ENCODE measurements at places on chromosomes 16 and 17.

DNA sequence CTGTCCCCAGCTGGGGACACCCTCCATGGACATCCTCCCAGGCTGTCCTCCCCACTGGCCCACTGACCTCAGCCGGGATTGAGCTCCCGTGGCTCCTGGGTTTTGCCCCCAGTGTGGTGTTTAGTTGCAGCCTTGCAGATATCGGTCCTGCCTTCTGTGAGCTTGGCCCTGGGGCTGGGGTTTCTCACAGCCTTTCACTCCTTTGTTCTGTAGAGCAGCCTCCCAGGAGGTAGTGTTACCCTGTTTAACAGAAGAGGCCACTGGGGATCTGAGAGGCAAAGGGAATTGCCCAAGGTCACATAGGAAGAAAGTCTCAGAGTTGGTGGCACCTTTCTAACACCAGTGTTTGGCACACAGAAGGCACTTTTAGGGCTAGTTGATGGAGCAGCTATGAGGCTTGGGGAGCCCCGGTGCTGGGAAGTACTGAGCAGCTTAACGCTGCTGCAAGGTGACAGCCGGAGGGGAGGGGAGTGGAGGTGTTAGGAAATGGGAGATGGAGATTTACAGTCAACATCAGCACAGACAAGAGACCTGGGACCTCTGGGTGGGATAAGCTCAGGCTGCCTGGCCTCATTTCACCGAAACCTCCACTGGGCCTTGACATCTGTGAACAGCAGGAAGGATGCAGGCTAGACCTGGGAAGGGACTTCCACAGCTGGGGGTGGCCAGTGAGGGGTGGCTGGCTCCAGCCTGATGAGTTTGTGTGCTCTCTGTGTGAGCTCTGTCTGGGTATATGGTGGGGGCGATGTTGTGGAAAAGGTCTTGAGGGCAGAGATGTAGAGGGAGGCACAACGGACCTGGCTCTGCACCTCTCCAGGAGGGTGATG is 26.1 kb downstream of the CACNA1G start:
- no peak overlapping the region for H3K27ac ChIP-seq
- no peak overlapping the region for H3K4me3 ChIP-seq
- peaks cover 34% of the 10 kb centered on the region for H3K27me3 ChIP-seq
- H3K4me1 ChIP-seq, result no peaks in the 10 kb centered on the region

DNA sequence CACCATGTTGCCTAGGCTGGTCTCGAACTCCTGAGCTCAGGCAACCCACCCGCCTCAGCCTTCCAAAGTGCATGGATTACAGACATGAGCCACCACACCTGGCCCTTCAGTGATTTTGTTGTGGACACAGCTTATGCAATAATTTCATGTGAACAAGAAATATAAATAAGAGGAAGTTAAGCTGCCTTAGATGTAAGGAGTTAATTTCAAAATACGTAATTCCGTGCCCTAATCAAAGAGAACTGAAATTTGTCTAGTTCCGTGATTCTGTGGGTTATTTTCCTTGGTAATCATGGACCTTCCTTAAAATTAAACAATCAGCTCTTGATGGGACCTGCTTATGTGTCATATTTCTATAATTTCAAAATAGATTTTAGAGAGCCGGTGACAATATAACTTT is 11.9 kb downstream of the TVP23A start:
- peaks cover 13% of the 10 kb centered on the region for H3K27me3 ChIP-seq
- no peaks in the 10 kb centered on the region for H3K4me1 ChIP-seq
- no peak for DNase-seq
- H3K36me3 ChIP-seq, result no peaks in the 10 kb centered on the region
- no peak overlapping the region for H3K27ac ChIP-seq
- no peak overlapping the region for H3K4me3 ChIP-seq

- H3K36me3 ChIP-seq, result peaks cover 78% of the 10 kb centered on the region
- no peaks in the 10 kb centered on the region for H3K27me3 ChIP-seq
- H3K4me1 ChIP-seq, result no peaks in the 10 kb centered on the region
- no peak overlapping the region for H3K4me3 ChIP-seq
- no peak overlapping the region for H3K27ac ChIP-seq
Measured at GRCh38 chr16:1746693-1747195, 24.6 kb downstream of the NME3 start.

DNA sequence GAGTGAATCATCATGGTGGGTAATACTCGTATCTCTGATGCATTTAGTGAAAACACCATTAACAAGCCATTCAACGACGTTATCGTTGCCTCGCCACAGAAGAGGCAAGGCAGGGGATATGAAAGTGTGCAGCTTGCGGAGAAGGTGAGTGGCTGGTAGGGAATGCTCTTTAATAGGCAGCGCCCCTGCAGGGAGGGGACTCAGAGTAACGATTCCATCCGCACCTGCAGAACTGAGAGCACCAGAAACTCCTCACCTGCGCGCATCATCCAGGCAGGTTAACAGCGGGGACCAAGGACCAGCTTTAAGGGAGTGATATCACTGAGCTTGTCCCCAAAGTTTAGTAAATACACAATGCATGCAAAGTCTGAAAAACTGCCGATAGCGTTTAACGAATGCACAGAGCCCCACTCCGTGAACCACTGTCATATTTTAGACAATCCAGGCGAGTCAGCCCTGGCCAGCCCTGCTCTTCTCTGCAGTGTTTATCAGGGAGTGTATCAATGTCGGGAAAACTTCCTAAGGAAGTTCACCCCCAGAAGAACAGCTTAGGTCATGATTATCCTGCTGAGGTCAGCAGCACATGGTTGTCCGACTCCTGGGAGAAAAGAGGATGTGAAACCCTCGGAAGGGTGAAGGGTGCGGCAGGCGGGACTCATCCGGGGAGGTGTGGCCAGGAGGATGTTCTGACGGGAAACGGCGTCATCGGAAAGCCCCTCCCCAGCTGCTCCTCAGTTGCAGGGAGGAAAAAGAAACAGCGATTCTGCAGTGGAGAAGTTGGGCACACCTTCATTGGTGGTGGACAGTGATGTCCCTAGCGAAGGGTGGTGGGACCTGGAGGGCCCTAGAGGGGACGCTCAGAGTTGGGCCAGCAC is 68.5 kb upstream of the DNAH17 start:
- H3K27ac ChIP-seq, result no peak overlapping the region

- H3K27me3 ChIP-seq, result no peaks in the 10 kb centered on the region
- no peak overlapping the region for H3K4me3 ChIP-seq
- no peaks in the 10 kb centered on the region for H3K36me3 ChIP-seq
- no peak for DNase-seq
- H3K4me1 ChIP-seq, result no peaks in the 10 kb centered on the region
Measured at GRCh38 chr16:84794186-84794585, 25.6 kb upstream of the CRISPLD2 start.

DNA sequence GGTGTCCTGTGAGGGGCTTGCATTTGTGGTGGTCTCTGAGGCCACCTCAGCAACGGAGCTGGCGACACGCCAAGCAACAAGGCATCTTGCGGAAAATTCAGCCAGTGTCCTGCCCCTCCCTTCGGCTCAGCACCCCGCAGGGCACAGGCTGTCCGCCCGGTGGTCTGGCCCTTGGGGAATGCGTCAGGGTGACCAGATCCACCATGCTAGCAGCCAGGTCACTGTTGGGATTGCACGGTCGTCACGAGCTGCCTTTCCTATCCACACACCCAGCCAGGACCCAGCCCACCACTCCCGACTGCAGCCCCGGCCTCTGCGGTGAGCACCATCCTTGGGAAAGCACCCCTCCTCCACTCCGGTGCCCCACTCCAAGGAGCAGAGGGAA is 221.2 kb downstream of the NTN1 start:
- no peak overlapping the region for H3K27ac ChIP-seq
- no peak for DNase-seq
- H3K4me1 ChIP-seq, result no peaks in the 10 kb centered on the region
- no peak overlapping the region for H3K4me3 ChIP-seq
- H3K36me3 ChIP-seq, result no peaks in the 10 kb centered on the region
- no peaks in the 10 kb centered on the region for H3K27me3 ChIP-seq

DNA sequence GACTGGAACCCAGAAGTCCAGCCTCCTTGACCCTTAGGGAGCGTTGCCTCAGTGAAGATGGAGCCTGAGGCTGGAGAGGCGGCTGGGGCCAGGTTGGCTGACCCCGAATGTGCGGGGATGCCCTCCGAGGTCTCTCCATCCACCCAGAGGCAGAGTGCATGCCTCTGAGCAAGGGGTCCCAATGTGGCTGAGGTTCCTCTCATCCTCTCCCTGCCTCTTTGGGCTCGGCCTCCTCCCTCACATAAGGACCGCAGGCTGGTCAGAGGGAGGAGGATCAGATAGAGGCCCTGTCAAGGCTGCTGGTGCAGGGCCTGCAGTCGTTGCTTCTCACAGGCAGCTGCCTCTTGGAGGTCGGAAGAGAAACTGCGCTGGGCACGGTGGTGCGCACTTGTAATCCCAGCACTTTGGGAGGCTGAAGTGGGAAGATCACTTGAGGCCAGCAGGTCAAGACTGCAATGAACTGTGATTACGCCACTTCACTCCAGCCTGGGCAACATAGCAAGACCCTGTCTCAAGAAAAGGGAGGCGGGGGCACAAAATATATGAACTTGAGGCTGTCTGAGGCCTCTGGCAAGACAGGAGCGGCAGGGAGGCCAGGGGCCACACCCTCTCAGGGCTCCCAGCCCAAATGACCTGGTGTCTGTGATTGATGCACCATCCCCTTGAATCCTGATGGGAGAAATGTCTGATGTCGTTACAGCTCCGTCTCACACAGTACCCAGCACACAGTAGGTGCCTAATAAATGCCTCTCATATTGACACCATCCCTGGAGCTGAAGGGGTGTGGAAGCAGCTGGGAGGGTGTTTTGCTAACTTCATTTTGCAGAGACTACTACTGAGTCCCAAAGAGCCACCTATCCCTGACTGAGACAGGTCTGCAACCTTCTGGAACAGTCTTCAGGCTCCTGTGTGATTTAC is 220.1 kb upstream of the GSE1 start:
- H3K4me1 ChIP-seq, result peaks cover 16% of the 10 kb centered on the region
- H3K36me3 ChIP-seq, result no peaks in the 10 kb centered on the region
- peak; percentile 3 for DNase-seq
- no peak overlapping the region for H3K4me3 ChIP-seq
- no peaks in the 10 kb centered on the region for H3K27me3 ChIP-seq

GRCh38 chr16:79127766-79128165 is 472.8 kb downstream of the MAF start:
- H3K27ac ChIP-seq, result no peak overlapping the region
- H3K27me3 ChIP-seq, result no peaks in the 10 kb centered on the region
- DNase-seq, result no peak
- no peak overlapping the region for H3K4me3 ChIP-seq

- H3K36me3 ChIP-seq, result peaks cover 91% of the 10 kb centered on the region
- DNase-seq, result no peak
- H3K27ac ChIP-seq, result no peak overlapping the region
- no peaks in the 10 kb centered on the region for H3K4me1 ChIP-seq
- no peak overlapping the region for H3K4me3 ChIP-seq
Measured at GRCh38 chr17:34990921-34991365, 10.6 kb downstream of the LIG3 start.

- peak; percentile 30 for DNase-seq
- H3K4me1 ChIP-seq, result peaks cover 21% of the 10 kb centered on the region
- peaks cover 28% of the 10 kb centered on the region for H3K27me3 ChIP-seq
- no peak overlapping the region for H3K27ac ChIP-seq
- no peaks in the 10 kb centered on the region for H3K36me3 ChIP-seq
Measured at GRCh38 chr17:48457080-48457836, 27.2 kb upstream of the SKAP1 start.

DNA sequence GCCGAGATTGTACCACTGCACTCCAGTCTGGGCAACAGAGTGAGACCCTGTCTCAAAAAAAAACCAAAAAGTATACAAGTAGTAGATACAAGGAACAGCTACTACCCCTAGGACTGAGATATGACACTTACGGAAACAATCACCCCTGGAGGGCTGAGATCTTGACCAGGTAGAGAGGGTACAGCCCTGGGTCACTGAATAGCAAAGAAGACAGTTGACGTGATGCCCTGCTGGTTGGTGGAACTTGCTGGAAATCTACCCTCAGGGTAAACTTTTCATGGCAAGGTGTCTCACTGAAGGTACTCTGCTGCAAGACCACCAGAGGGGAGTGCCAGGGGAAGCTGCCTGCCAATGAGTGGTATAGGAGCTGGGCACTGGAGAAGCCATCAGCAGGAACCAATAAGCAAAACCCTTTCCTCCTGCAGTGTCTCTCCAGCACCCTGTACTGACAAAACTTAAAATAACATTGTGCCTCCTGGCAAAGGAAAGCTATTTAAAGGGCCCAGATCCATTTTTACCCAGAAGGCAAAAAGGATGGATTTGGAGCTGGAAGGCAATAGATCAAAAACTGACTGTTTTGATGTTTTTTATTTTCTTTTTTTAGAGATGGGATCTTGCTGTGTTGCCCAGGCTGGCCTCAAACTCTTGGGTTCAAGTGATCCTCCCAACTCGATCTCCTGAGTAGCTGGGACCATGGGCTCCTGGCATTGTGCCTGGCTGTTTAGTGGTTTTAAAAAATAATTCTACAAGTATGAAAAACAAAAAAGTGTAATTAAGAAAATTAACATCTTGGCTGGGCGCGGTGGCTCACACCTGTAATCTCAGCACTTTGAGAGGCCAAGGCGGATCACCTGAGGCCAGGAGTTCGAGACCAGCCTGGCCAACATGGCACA is 11.3 kb upstream of the PDXDC1 start:
- no peak overlapping the region for H3K4me3 ChIP-seq
- H3K27me3 ChIP-seq, result peaks cover 6% of the 10 kb centered on the region
- H3K4me1 ChIP-seq, result no peaks in the 10 kb centered on the region
- no peaks in the 10 kb centered on the region for H3K36me3 ChIP-seq
- H3K27ac ChIP-seq, result no peak overlapping the region

GRCh38 chr16:11650641-11651591 is 17.3 kb upstream of the SNN start:
- DNase-seq, result no peak
- no peak overlapping the region for H3K4me3 ChIP-seq
- H3K27ac ChIP-seq, result no peak overlapping the region
- no peaks in the 10 kb centered on the region for H3K27me3 ChIP-seq
- H3K36me3 ChIP-seq, result no peaks in the 10 kb centered on the region

- no peak for DNase-seq
- H3K27ac ChIP-seq, result no peak overlapping the region
- H3K36me3 ChIP-seq, result no peaks in the 10 kb centered on the region
- H3K4me1 ChIP-seq, result no peaks in the 10 kb centered on the region
Measured at GRCh38 chr17:250487-251300, 69.2 kb upstream of the DOC2B start.

GRCh38 chr16:31376705-31377104 is 16.4 kb upstream of the ITGAD start:
- no peaks in the 10 kb centered on the region for H3K27me3 ChIP-seq
- H3K36me3 ChIP-seq, result no peaks in the 10 kb centered on the region
- no peak for DNase-seq
- no peak overlapping the region for H3K27ac ChIP-seq
- no peak overlapping the region for H3K4me3 ChIP-seq
- no peaks in the 10 kb centered on the region for H3K4me1 ChIP-seq

- peaks cover 75% of the 10 kb centered on the region for H3K4me1 ChIP-seq
- H3K27me3 ChIP-seq, result no peaks in the 10 kb centered on the region
Measured at GRCh38 chr16:57643147-57643874, 14.9 kb downstream of the ADGRG1 start.

DNA sequence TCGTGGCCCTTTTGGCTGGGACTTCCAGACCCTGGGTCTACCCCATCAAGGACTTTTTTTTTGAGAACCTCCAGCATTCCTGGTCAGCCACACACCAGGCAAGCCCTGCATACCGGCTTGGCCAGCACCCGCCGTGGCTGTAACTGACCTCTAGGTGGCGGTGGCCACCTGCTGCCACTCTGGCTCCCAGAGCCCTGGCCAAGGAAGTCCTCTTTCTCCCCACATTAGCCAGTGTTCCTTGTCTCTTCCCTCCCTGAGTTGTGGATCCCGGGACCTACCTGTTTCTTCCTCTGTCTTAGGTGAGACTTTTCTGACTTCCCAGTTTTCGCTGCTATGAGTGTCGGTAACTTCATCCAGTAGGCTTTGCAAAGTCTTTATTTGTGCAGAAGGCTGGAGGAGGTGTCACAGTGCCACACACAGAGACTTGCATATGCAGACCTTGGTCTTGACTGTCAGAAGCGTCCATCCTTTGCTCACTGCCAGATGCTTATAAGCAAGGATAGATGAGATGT is 348.3 kb downstream of the CPPED1 start:
- no peaks in the 10 kb centered on the region for H3K36me3 ChIP-seq
- DNase-seq, result peak; percentile 38
- no peak overlapping the region for H3K4me3 ChIP-seq
- no peaks in the 10 kb centered on the region for H3K4me1 ChIP-seq
